ENCODE measurements at places on chromosomes 2 and 18. TPM values are rescaled to one million over a fixed set of nuclear protein-coding genes. Genes with fewer than 3 reads are reported as not detected.

DNA sequence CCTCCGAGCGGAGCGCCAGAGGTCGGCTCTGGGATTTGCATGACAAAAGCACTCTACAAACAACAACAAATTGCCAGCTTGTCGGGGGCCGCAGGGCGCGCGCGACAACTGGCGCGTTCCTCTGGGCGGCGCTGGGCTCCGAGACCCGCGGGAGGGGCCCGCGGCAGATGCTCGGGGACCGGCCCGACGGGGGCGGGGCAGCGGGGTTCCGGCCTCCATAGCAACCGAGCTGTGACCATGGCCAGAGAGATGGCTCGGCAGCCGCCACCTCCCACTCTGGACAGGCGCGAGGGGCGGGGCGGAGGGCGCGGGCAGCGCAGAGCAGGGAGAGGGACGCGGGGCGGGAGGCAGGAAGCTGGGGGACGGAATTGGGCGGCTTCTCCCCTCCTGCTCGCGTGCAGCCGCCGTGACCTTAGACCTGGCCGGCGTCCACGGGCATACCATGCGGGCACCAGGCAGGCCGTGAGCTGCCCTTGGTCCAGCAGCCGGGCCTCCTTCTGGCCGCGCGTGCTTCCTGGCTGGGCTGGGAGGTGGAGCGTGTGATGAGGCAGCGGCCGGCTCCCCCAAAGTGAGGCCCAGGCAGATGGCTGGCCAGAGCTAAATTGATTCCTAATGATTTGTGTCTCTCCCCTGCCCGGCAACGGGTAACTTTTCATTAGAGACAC lies 171.5 kb downstream of the CELF4 start:
- DNase-seq: no peak
- no peak overlapping the region for H3K27ac ChIP-seq
- H3K36me3 ChIP-seq: no peaks in the 10 kb centered on the region
- H3K4me3 ChIP-seq: no peak overlapping the region
- peaks cover 24% of the 10 kb centered on the region for H3K27me3 ChIP-seq
- no peaks in the 10 kb centered on the region for H3K4me1 ChIP-seq

GRCh38 chr2:24586955-24587354 lies 95.9 kb downstream of the NCOA1 start:
- no peaks in the 10 kb centered on the region for H3K27me3 ChIP-seq
- peak overlapping the region; percentile 71 for H3K27ac ChIP-seq

DNA sequence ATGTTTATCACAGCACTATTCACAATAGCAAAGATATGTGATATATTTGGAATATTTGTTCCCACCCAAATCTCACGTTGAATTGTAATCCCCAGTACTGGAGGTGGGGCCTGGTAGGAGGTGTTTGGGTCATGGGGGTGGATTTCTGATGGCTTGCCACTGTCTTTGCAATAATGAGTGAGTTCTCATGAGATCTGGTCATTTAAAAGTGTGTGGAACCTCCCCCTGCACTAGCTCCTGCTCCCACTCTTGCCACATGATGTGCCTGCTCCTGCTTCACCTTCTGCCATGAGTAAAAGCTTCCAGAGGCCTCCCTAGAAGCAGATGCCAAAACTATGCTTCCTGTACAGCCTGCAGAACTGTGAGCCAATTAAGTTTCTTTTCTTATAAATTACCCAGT lies 72.2 kb upstream of the DYNC1I2 start:
- no peaks in the 10 kb centered on the region for H3K4me1 ChIP-seq
- DNase-seq: no peak
- H3K27ac ChIP-seq: no peak overlapping the region

DNA sequence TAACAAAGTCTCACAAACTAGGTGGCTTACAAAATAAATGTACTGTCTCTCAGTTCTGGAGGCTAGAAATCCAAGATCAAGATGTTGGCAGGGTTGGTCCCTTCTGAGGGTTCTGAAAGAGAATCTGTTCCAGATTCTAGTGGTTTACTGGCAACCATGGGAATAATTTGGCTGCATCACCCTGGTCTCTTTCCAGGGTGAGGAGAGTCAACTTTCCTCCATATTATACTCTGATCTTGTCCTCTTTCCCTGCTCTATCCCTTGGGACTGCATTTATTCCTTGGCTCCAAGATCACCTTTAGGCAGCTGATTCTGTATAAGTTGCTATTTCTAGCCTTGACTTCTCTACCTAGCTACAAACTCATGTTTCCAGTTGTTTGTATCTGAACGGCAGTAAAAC lies 35.2 kb downstream of the SLC40A1 start:
- H3K4me3 ChIP-seq: no peak overlapping the region
- no peaks in the 10 kb centered on the region for H3K4me1 ChIP-seq
- H3K27me3 ChIP-seq: peaks cover 1% of the 10 kb centered on the region

The CHRNA1 gene
- total RNA-seq: not detected

The DLX2 gene
- not detected for total RNA-seq

The GPR45 gene
- total RNA-seq: not detected
